ENCODE measurements at places on chromosomes 16 and 17.
A peak's percentile ranks its signal among the peaks of the same experiment; 100 is the strongest.

DNA sequence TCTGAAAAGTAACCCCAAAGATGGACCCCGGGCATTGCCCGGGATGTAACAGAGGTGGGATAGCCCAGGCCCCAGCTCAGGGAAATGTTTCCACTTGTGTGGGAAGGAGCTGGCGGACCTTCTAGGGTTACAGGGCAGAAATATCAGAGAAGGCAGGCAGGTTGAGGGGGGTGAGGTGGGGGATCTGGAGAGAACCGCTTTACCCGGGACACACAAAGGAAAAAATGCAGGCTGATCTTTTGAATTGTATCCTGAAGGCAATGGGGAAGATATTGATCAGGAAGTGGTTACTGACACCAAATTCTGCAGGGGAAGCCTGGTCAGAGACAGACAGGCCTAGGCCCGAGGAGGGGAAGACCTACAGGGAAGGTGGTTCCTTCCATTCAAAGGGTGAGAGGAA, 3.5 kb downstream of the SLC47A1 start:
- DNase-seq: no peak

- no peak for DNase-seq
Observed at GRCh38 chr17:65664696-65665095, 103.2 kb upstream of the AXIN2 start.

DNA sequence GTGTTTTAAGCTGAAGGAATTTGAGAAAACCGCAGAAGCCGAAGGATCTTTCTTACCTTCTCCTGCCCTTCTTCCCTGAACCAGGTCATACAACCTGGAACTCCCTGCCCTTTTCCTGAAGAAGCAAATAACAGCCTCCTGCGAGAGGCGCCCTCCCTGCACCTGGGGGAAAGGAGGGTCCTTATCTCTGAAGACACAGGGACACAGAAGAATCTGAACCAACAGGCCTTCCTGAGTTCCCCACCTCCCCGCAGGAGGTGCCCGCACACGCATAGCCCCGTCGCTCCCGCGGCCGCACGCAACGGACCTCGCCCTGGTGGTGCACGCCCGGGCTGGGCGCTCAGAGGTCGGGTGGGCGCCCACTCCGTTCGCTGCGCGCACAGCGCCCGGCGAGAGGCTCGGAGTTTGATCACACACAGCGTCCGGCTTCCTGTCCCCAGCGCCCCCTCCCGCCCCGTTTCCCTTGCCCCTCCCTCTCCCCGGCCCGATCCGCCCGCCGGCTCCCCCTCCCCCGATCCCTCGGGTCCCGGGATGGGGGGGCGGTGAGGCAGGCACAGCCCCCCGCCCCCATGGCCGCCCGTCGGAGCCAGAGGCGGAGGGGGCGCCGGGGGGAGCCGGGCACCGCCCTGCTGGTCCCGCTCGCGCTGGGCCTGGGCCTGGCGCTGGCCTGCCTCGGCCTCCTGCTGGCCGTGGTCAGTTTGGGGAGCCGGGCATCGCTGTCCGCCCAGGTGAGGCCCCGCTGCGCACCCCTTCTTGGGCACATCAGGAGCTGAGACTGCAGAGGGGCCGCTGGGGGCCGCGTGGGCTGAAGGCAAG, at the start of gene TNFSF12:
TSS of gene TNFSF12 (plus strand) at position 474 of the 816 bp plus-strand sequence. CDS start at position 570, 96 bp downstream.
- DNase-seq: peak; percentile 66

- no peak for DNase-seq
Observed at GRCh38 chr17:3475251-3475685, 529 bp upstream of the ASPA start.

- DNase-seq: no peak
Observed at GRCh38 chr17:67574658-67575293, 143.0 kb upstream of the NOL11 start.

DNA sequence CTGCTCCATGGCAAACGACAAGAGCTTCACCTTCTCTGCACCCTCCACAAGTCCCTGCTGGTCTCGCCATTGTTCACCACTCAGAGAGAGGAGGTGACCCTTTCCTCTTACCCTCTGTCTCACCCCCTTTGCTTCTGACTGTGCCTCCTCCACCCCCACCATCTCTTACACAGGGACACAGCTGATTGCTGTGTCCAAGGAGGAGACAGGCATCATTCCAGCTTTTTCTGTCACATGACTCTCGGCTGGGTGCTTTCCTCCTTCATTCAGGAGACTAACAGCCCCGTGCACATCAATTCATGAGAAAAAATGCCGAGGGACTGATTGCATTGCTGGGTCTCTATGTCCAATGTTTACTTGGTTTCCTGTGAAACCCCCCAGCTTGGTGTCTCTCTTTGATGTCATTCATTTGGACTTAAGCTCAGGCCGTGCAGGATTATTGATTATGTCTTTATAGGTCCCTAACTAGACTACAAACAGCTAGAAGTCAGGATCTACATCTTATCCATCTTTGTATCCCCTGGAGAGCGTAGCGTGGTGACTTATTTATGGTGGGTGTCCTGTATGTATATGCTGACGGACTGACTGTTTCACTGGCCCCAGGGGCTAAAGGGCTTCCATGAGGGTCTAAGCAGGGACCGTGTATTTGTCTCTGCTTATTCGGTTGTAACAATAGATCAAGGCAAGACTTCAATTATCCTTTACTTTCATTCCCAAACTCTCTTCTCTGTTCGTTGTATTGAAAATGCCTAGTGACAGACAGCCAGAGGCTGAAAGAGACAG, 82.2 kb upstream of the CDH13 start:
- no peak for DNase-seq

DNA sequence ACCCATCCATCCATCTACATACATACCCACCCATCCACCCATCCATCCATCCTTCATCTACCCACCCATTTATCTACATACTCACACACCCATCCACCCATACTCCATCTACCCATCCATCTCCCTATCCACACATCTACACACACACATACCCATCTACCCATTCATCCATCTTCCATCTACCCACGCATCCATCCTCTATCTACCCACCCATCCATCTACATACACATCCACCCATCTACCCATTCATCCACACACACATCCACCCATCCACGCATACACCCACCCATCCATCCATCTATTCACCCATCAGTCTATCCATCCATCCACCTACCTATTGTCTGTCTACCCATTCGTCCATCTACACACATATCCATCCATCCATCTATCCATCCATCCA, 227.8 kb downstream of the ZNF423 start:
- DNase-seq: no peak

GRCh38 chr17:68074279-68074678, 38.7 kb downstream of the KPNA2 start:
- no peak for DNase-seq

DNA sequence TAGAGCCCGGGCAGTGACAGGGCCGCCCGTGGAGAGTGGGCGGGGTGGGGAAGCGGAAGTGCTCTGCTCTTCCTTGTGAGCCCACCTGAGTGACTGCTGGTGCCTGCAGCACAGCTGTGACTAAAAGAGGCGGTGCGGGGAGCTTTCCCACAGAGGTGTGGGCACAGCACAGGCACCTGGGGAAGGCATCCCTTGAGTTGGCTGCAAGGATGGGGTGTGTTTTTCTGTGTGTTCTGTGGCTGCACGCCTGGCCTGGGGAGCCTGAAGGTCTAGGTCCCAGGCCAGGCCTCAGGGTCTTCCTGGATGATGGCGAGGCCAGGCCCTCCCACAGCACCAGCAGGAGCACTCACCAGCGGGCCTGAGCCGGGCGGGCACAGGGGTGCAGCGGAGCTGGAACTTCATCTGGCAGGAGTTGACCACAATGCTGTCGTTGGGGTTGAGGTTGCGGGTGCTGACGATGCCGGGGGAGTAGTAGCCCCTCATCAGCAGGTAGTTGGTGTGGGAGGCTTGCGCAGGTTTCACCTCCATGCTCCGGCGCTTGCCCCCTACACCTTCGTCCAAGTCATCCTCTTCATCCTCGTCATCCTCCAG, 67.1 kb downstream of the IL21R start:
- no peak for DNase-seq

- DNase-seq: no peak
Observed at GRCh38 chr16:57950382-57950781, 20.5 kb downstream of the CNGB1 start.

- no peak for DNase-seq
Observed at GRCh38 chr16:83110269-83110668, 483.5 kb downstream of the CDH13 start.

- DNase-seq: no peak
Observed at GRCh38 chr16:58128181-58128631, 975 bp downstream of the CFAP20 start.

- DNase-seq: no peak
Observed at GRCh38 chr16:59886021-59886420, 1151.9 kb upstream of the GOT2 start.

- DNase-seq: no peak
Observed at GRCh38 chr17:79988185-79988971, 47.3 kb downstream of the TBC1D16 start.

GRCh38 chr16:76386784-76387183, 109.6 kb downstream of the CNTNAP4 start:
- no peak for DNase-seq

DNA sequence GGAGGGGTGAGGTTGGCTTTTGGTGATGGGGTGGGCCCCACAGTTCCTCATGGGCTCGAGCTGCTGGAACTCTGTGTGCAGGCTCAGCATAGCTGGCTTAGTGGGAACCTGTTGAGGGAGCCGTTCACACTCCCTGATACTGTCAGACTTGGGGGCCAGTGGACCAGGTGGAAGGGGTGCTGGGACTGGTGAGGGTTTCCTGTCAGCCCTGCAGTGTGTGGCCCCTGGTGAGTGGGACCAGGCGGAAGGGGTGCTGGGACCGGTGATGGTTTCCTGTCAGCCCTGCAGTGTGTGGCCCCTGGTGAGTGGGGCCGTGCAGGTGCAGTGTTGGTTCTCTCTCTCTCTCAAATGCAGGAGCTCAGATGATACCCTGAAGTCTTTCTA, 45.1 kb upstream of the ZNF750 start:
- peak; percentile 54 for DNase-seq

DNA sequence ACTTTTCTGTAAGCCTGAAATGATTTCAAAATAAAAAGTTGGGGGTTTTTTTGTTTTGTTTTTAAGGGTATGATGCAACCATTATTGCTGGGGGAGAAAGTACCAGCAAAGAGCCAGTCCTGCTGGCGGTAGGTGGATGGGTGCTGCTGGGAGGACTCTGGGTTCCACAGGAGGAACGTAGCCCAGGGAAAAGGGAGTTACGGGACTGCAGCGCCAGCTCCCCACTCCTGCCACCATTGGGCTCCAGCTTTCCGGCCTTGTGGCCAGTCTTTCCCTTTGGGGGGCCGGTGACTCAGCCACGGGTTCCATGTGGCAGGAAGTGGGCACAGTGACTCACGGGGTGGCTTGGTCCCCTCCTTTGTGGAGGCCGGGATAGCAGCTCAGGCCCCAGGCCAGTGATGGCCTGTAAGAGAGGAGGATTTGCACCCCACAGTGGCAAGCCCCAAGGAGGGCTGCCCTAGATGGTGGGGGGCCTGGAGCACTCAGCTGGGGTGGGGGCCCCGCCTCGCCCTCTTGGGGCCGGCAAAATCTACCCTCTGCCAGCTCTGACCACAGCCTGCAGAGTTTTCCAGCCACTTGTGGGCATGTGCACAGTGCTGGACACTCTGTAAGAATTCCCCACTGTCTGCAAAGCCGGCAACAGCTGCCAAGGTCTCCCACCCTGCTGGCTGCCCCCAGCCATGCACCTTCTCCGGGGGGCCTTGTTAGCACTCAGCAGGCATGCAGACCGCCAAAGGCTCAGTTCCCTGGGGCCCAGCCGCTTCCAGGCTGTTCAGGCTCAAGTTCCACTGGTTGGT, 30.4 kb downstream of the SOCS3 start:
- no peak for DNase-seq

DNA sequence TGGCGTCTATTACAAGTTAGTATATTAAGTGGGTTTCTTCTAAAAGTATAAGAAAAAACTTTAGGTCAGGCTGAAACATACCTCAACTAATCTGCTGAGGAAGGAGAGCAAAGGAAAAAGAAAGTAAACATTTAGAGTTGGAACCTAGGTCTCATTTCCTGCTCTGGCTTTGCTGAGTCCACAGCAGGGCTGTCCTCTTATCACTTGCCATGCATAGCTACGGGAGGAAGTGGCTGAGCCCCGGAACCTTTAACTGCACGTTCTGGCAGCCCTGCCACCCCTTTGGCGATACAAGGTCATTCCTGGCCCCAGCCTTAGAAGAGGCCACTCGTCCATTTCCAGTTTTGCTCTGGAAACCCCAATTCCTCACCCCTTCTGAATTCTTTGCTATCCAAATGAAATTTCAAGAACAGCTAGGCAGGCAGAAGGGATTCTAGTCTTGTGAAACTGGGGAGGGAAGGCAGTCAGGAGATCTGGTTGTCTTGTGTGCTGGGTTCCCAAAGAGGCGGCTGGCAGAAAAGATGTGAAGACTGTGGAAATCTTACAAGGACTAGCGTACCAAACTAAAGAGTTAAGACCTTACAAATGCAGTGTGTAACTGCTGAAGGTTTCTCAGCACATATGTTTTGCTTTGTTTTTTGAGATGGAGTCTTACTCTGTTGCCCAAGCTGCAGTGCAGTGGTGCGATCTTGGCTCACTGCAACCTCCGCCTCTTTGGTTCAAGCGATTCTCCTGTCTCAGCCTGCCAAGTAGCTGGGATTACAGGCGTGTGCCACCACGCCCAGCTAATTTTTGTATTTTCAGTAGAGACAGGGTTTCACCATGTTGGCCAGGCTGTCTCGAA, 19.1 kb downstream of the WIPI1 start:
- DNase-seq: no peak
